Stimulated activated CD8-positive, alpha-beta memory T cell treated with anti-CD3 and anti-CD28 coated beads, Interleukin-15, amount 100 ng/mL, for 1 hour (primary cell): ENCODE measurements at places on chromosomes 12 and 14.

- DNase-seq, result no peak
Observed at GRCh38 chr12:41739066-41739465, 405.6 kb downstream of the GXYLT1 start.

DNA sequence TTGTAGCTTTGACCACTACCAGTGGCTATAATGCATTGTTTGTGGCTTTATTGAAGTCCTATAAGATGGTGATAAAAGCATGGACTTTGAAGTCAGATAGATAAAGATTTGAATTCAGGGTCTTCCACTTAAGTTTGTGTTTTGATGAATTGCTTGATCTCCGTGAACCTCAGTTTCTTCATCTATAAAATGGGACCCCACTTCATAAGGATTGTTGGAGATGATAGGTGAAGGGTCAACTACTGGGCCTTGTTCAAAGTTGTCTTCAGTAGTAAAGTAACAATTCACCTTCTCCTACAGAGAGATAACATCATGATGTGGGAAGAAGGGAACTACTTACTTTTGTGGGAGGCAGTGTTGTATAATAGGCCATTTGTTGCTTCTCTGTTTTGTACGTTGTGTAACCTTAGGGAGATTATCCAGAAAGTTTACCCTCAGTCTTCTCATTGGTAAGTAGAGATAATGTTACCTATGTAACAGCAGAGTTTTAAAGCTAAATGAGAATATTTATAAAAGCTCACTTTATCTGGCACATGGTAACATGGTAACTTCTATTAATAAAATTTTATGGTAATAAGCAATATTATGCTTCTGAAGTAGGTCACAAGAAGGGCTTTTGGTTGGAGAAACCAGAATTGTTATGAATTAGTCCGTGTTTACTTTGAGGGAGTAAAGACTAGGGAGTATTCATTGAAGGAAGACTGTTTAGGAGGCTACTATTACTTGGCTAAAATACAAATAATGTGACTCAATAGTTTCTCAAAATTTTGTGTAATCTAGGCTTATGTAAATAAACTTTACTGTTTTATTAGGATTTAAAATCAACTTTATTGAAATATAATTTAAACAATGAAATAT lies 15.1 kb downstream of the ADIPOR2 start:
- no peak for DNase-seq

DNA sequence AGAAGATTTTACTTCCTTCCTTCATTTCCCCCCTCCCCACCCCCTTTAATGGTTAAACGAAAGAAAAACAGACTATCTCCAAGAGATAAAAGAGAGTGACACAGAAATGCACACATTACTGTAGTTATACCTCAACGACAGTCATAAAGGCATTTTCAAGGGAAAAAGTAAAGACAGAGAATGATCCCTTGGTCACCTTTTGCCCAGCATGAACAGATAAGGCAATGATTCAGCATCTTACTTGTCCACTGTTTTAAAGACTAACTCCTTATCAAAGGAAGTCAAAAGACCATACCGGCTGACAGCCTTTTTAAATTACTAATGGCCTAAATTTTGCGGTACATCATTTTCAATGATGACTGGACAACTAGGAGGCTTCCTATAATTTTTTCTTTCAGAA lies 326.6 kb downstream of the PAWR start:
- DNase-seq, result no peak

- DNase-seq, result no peak
Observed at GRCh38 chr14:95189367-95190132, 32.2 kb upstream of the DICER1 start.

GRCh38 chr12:8146442-8146771 lies 10.4 kb upstream of the ZNF705A start:
- DNase-seq, result no peak

- no peak for DNase-seq
Observed at GRCh38 chr12:48028541-48029431, 24.5 kb upstream of the COL2A1 start.

- no peak for DNase-seq
Observed at GRCh38 chr14:51089278-51089677, 5.6 kb downstream of the TRIM9 start.

DNA sequence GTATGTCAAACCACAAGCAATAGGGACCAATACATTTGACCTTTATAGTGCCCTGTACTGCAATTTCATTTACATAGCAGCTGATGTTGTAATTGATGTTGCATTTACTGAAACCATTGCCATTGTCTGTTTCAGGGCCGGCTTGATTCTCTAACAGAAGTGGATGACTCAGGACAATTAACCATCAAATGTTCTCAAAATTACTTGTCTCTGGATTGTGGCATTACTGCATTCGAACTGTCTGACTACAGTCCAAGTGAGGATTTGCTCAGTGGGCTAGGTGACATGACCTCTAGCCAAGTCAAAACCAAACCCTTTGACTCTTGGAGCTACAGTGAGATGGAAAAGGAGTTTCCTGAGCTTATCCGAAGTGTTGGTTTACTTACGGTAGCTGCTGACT lies 216.0 kb downstream of the AKAP6 start:
- DNase-seq, result no peak

GRCh38 chr14:68644101-68644500 lies 148.8 kb downstream of the ZFP36L1 start:
- DNase-seq, result no peak

DNA sequence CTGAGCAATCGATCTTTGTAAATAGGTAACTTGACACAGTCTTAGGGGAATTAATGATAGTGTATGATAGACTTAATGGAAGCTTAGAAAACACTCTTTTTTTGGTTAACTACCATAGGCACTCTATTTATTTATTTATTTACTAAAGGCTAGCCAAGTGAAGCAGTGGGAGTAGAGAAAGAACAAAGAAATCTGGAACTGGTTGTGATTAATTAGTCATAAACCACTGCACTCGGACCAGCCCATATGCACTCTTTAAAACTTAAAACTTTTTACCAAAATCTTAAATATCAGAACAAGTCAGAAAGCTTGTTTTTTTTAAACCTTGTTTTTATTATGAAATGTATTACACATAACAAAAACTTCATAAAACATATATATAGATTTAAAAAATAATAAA lies 49.5 kb upstream of the SRP54 start:
- no peak for DNase-seq
